B cell (primary cell): ENCODE measurements at places on chromosomes 1 and 21.

DNA sequence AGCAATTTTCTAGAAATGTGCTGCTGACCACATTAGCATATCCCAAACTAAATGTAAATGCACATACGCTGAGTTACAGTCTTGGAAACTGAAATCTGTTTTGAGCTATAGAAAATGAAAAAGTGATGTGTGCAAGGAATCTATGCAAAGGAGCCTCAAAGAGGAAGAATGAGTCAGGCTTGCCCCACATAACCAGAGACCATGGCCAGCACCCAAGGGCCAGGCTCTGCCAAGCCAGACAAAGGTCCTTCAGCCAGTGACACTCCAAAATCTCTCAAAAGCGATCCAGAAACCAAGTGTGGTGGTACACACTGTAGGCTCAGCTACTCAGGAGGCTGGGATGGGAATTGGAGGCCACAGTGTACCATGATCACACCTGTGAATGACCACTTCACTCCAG lies 195.2 kb downstream of the TOMM20 start:
- H3K4me1 ChIP-seq: peaks cover 11% of the 10 kb centered on the region
- H3K4me3 ChIP-seq: no peak overlapping the region
- H3K27me3 ChIP-seq: no peaks in the 10 kb centered on the region
- no peak overlapping the region for H3K27ac ChIP-seq
- H3K36me3 ChIP-seq: no peaks in the 10 kb centered on the region
- peak; percentile 41 for DNase-seq

DNA sequence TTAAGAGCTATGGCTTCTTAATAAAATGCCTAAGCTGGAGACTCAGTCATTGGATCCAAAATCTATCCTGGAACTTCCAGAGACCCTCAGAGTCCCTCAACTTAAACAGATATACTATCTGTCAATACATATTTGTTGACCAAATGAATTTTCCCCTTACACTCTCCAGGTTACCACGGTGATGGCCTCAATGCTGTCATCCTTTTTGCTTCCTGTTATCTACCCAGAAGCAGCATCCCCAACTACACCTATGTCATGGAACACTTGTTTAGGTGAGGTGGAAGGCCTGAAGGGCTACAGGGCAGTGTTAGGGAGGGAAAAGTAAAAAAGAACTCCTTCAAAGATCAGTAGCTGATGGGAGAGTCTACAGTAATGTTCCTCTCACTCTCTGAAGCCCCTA lies 4.4 kb upstream of the C1orf56 start:
- peaks cover 15% of the 10 kb centered on the region for H3K4me1 ChIP-seq
- no peak overlapping the region for H3K27ac ChIP-seq
- H3K27me3 ChIP-seq: no peaks in the 10 kb centered on the region
- DNase-seq: no peak
- no peaks in the 10 kb centered on the region for H3K36me3 ChIP-seq

GRCh38 chr21:29639366-29640079 lies 300.3 kb downstream of the GRIK1 start:
- peaks cover 25% of the 10 kb centered on the region for H3K4me1 ChIP-seq
- H3K27ac ChIP-seq: no peak overlapping the region
- no peaks in the 10 kb centered on the region for H3K36me3 ChIP-seq
- no peak overlapping the region for H3K4me3 ChIP-seq
- H3K27me3 ChIP-seq: no peaks in the 10 kb centered on the region

DNA sequence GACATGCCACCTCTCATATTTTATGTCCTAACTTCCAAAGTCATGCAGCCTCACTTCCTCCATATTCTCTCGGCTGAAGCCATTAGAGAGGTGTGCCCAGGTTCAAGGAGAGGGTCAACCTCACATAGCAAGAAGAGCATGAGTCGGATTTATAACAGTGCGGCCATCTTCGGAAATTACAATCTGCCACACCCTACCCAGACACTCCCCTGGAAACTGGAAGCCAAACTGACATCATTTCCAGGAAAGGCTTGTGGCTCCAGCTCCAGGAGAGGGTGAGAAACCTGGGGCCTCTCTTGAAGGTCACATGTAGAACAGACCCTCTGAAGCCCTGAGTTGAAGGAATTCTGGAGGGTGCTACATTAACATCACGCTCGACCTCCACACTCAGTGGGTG lies 73.5 kb downstream of the RRAGC start:
- H3K4me3 ChIP-seq: no peak overlapping the region
- H3K27ac ChIP-seq: no peak overlapping the region
- no peaks in the 10 kb centered on the region for H3K27me3 ChIP-seq
- H3K36me3 ChIP-seq: no peaks in the 10 kb centered on the region

DNA sequence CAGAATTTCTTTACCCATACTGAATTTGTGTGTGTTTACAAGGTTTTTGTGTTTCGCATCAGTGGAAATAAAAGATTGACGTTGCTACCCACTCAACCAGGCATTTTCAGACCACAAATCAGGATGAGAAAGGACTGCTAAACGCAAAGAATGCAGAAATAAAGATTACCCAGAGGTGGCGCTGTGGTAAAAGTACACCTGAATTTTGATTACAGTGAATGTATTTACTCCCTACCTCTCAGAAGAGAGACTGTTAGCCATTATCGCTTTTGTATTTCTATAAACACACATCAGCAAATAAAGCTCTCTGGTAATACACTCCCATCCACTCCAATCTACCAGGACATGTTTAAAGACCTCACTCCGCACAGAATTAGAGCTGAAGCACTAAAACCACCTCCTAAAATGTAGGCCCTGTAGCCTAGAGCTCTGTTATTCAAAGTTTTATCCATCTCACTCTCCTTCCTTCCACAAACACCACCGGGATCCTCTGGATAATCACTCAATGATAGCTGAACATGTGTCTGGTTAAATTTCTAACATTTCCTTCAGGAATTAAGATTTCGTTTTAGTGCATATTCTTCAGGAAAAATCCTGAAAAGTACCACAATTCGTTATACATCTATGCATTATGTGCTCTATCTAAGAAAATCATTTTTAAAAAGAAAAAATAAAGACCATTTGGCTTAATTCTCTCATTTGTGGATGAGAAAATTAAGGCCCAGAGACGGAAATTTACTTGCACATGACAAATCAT lies 2.5 kb upstream of the LMO4 start:
- no peaks in the 10 kb centered on the region for H3K27me3 ChIP-seq
- DNase-seq: peak; percentile 81
- H3K36me3 ChIP-seq: no peaks in the 10 kb centered on the region
- H3K4me1 ChIP-seq: peaks cover 16% of the 10 kb centered on the region

DNA sequence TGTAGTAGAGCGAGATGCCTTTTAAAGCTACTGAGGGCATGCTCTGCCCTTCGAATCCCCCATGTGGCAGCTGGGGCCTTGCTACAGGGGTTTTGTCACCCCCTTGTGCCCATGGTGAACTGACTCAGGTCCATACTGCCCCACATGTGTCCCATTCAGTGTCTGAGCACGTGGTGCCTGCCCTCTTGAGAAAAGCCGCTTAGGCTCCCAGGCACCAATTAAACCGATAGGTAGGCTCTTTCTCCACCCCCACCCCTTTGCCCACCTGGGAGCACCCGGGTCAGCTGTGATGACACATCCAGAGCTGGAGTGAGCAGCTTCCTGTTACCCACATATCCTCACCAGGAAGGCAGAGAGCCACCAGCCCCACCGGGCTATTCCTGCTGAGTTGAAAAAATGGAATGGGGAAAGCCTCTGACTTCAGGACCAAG lies 30.5 kb downstream of the TMCC2 start:
- H3K27ac ChIP-seq: no peak overlapping the region
- H3K4me1 ChIP-seq: no peaks in the 10 kb centered on the region
- H3K27me3 ChIP-seq: no peaks in the 10 kb centered on the region
- H3K4me3 ChIP-seq: no peak overlapping the region

DNA sequence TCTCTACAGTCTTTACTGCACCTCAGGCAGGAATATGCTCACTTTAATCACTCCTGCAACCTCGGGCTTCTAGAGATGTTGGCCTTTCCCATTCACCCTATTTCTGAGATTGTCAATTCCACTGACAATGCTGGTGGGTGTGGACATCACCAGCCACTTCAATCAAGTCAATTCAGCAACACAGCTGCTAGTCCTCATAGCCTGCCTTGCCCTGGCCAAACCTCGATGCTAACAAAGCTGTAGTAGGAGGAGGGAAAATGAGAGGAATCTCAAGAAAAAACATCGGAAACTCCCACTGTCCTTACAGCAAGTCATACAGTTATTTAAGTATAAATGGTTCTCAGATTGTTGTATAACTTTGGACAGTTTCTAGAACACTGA lies 155.0 kb downstream of the KCNH1 start:
- H3K36me3 ChIP-seq: no peaks in the 10 kb centered on the region
- no peaks in the 10 kb centered on the region for H3K4me1 ChIP-seq
- DNase-seq: no peak
- no peak overlapping the region for H3K4me3 ChIP-seq
- no peak overlapping the region for H3K27ac ChIP-seq

DNA sequence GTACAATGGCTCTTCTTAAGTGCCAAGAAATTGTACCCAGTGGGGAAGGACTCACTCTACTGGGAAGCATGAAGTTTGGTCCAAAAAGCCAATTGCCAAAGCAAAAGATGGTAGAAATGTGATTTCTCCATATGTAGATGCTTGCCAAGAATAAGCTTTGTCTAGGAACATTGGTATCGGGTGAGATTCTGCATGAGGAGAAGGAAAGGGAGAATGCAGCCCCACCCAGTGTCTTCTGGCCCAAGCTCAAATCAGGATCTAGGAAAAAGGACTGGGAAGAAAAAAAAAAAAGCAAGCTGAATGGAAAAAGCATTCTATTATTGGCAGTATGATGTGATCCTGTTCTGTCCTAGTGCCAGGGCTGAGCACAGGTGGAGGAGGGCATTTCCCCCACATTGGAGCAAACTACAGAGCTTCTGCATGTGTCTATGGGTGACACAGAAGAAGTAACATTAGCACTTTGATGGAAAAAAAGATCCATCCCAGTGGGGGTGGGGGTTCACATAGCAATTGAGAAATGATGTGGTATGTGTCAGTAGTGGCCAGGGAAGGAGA lies 226.6 kb downstream of the KCNH1 start:
- no peak overlapping the region for H3K27ac ChIP-seq
- H3K4me3 ChIP-seq: no peak overlapping the region
- no peak for DNase-seq
- H3K36me3 ChIP-seq: no peaks in the 10 kb centered on the region
- no peaks in the 10 kb centered on the region for H3K4me1 ChIP-seq
- H3K27me3 ChIP-seq: no peaks in the 10 kb centered on the region

DNA sequence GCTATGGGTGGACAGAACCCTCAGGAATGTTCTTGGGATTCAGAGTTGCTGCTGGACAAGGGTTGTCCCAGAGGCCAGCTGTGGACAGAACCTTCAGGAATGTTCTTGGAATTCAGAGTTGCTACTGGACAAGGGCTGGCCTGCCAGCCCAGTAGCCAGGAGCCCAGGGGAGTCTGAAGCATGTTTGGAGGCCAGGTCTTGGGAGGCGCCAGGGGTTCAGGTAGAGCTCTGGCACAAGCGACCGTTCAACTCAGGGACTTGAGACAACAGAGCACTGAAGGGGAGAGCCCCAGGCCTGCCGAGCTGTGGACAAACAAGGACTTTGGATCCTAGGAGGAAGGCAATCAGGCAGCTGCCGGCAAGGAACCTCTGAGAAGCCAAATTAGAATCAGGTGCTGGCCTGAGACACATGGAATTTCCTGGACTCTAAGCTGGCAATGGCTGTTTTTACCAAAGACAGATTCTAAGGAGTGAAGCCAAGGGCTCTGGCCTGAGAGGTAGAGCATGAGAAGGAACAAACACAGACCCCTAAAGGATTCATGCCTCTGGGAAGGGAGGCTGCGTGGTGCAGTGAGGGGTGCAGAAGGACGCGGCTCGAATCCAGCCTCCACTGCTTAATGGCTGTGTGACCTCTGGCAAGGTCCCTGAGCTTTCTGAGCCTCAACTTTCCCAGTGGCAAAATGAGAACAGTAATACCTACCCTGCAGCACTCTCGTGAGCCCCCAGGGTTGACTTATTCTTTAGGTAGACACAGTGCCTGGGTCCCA lies 13.4 kb downstream of the PLA2G5 start:
- no peak overlapping the region for H3K4me3 ChIP-seq
- no peak overlapping the region for H3K27ac ChIP-seq
- no peaks in the 10 kb centered on the region for H3K27me3 ChIP-seq

DNA sequence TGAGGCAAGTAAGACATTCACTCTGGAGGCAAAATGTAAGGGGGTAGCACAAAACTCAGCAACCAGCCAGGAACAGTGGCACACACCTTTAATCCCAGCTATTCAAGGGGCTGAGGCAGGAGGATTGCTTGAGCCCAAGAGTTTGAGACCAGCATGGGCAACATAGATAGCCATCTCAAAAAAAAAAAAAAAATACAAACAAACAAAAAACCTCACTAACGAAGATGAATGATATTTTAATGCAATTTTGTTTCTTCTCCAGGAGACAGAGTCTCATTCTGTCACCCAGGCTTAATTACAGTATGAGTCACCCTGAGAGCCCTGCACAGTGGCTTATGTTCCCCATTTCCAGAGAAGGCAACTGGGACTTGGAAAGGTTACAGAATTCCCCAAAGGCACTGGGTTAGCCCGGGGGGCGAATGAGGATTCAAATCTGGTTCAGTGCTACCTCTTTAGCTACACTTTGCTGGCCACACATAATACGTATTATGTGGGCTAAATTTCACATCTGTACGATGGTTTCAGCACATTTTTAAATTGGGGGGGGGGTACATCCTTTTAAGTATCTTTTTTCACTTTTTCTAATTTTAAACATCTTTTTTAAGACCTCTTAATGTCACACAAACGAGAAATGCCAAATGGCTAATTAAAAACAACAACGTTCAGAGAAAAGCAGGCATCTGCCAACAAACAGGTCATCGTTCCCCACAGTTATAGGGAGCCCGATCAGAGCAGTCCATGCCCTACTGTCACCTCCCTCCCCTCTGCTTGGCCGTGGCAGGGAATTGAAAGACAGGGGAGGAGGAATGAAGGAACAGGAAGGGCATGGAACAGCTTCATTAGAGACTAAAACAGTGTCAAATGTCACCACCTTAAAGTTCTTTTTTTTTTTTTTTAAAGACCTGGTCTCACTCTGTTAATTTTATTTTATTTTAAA lies 3.5 kb downstream of the CELA2A start:
- H3K36me3 ChIP-seq: no peaks in the 10 kb centered on the region
- no peak for DNase-seq
- no peak overlapping the region for H3K27ac ChIP-seq
- H3K4me1 ChIP-seq: no peaks in the 10 kb centered on the region

GRCh38 chr1:228087771-228088251 lies 5.3 kb downstream of the ARF1 start:
- no peak overlapping the region for H3K4me3 ChIP-seq
- no peak overlapping the region for H3K27ac ChIP-seq
- H3K4me1 ChIP-seq: peaks cover 81% of the 10 kb centered on the region
- no peaks in the 10 kb centered on the region for H3K27me3 ChIP-seq

DNA sequence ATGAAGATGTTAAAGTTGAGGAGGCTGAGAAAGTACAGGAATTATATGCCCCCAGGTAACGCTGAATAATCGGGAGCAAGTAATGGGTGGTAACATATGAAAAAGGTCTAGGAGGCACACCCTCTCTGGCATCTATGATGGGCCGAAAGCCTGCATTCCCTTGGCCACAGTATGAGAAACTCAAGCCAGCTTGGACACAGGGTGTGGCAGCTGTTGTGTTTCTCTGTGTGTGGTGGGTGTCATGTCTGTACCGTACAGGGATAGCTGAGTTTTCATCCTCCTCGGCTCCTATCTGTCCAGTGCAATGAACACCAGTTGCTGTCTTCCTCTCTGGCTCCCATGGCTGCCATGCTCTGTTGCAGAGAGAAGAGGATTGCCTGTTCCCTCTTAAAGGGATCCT lies 32.9 kb downstream of the NBPF3 start:
- no peaks in the 10 kb centered on the region for H3K27me3 ChIP-seq
- H3K36me3 ChIP-seq: no peaks in the 10 kb centered on the region
- no peak for DNase-seq
- H3K27ac ChIP-seq: no peak overlapping the region
- no peaks in the 10 kb centered on the region for H3K4me1 ChIP-seq
